Upper lobe of left lung (tissue), 6 donors: ENCODE measurements at places on chromosomes 1 and 21. TPM values are rescaled to one million over a fixed set of nuclear protein-coding genes. Genes with fewer than 3 reads are reported as not detected.

CRABP2 gene
- total RNA-seq, result 1.3 TPM

CDC20 gene
- total RNA-seq, result 2.9 TPM

AKR7A3 gene
- 9.4 TPM for total RNA-seq

LRRC39 gene
- total RNA-seq, result not detected

PPIAL4G gene
- total RNA-seq, result not detected

ZBTB8A gene
- total RNA-seq, result 5.2 TPM

- DNase-seq, result no peak
Measured at GRCh38 chr1:102863704-102864103, 244.6 kb downstream of the COL11A1 start.

GRCh38 chr1:239426821-239427475, 40.6 kb downstream of the CHRM3 start:
- DNase-seq, result no peak

DNA sequence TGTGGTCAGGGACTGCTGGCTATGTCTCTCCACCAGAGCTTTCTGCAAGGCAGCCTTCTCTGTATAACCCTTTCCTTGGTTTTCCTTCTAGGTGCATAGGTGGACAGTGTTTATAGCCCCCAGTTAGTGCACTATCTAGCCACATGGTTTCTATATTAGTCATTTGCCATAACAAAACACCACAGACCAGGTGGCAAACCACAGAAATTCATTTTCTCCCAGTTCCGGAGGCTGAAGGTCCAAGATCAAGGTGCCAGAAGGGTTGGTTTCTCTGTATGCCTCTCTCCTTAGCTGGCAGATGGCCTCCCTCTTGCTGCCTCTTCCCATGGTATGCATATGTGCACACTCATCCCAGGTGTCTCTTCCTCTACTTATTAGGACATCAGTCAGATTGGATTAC, 106.4 kb downstream of the KAZN start:
- DNase-seq, result no peak

GRCh38 chr1:22090867-22091266, 38.4 kb downstream of the CDC42 start:
- DNase-seq, result no peak

DNA sequence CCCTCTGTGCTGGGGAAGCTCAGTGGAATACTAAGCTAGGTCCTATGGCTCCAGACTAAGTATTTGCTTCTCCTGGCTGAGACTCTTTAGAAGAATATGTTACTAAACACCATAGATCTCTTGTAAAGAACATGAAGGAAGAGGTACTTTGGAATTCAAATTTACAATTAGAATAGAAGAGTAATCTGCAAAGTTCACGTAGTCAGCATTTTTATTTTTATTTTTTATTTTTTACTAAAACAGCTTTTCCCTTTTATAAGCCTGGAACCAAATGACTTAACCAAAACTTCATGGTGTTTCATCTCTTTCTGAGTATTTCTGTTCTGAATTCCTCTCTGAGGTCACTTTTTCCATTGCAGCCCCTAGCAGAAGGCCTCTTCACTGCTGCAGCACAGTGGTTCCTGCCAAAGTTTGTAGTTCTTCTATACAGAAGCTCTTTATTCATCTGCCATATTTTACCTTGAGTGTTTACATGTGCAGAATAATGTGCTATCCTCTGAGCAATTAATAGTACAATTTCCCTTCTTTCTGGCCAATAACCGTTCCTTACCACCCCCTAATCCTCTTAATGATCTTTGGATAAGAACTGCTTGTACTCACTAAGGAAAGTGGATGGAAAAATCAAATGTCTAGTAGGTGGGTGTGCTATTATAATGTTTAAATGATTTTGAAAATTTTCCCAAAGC, 27.2 kb downstream of the TSEN15 start:
- no peak for DNase-seq

GRCh38 chr1:241086686-241087085, 270.3 kb downstream of the RGS7 start:
- no peak for DNase-seq

GRCh38 chr1:6294080-6294889, 33.4 kb upstream of the GPR153 start:
- DNase-seq, result no peak

- no peak for DNase-seq
Measured at GRCh38 chr1:209493559-209493958, 90.0 kb upstream of the CAMK1G start.

DNA sequence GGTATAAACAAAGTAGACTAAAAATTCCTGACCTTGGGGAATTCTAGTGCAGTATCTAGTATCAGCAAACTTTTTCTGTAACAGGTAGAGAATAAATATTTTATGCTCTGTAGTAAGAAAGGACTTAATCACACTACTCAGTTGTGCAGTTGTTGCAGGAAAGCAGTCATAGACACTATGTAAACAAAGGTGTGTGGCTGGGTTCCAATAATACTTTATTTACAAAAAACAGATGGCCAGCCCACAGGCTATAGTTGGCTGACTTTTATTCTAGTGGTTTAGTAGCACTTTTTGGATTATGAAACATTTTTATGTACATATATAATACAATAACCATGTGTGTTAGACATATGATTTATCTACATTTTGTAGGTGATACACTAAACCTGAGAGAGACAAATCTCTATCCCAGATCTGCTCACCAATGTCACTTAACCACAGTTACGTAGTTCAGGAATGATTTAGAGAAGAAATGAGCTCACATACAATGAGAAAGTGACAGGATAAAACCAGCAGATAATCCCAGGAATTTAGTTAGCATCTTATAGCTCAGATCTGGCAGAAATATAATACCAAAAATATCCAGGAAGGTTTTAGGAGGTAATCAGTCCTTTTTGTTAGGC, 56.1 kb downstream of the MIER1 start:
- DNase-seq, result no peak
